ENCODE measurements at places on chromosomes 7 and 10.
A peak's percentile ranks its signal among the peaks of the same experiment; 100 is the strongest.

- DNase-seq = no peak
Observed at GRCh38 chr7:93877742-93878141, 12.8 kb downstream of the TFPI2 start.

GRCh38 chr10:65033957-65034356 is 1512.8 kb downstream of the REEP3 start:
- no peak for DNase-seq

DNA sequence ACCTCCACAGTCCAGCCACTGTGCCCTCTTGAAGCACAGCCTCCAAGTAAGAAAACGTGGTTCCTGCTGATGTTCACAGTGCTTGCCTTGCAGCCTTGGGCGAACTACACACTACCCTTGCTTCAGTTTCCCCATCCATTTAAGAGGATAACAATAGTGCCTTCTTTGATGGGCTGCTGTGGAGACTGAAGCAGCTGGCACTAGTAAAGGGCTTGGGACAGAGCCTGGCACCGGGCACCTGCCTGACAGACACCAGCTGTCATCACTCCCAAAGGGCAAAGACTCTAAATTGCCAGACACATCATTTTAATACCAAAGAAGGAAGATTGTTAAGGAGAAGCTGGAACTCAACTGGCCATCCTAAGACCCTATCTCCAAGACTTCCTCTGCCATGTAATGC is 3.1 kb upstream of the C10orf90 start:
- DNase-seq = no peak

GRCh38 chr7:130943336-130943901 is 209.4 kb upstream of the KLF14 start:
- DNase-seq = peak; percentile 48

- DNase-seq = no peak
Observed at GRCh38 chr7:6164491-6164890, 107.9 kb downstream of the CYTH3 start.

- DNase-seq = no peak
Observed at GRCh38 chr10:796233-796632, 106.8 kb upstream of the DIP2C start.

GRCh38 chr7:47543714-47544113 is 38.2 kb downstream of the TNS3 start:
- no peak for DNase-seq

GRCh38 chr7:159145490-159145855 is 806 bp upstream of the VIPR2 start:
- no peak for DNase-seq

DNA sequence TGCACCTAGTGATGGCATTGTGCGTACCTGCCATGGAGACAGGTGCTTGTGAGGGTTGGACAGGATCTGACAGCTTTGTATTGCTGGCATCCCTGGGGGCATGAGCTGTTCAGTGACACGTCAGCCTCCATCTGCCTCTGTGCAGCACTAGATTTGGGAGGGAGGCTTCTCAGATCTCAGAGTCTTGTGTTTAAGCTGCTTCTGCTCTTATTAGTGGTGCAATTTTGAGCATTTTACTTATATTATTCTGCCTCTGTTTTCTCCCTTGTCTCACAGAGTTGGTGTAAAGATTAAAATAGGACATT is 5.1 kb downstream of the ARHGAP22 start:
- peak; percentile 24 for DNase-seq

DNA sequence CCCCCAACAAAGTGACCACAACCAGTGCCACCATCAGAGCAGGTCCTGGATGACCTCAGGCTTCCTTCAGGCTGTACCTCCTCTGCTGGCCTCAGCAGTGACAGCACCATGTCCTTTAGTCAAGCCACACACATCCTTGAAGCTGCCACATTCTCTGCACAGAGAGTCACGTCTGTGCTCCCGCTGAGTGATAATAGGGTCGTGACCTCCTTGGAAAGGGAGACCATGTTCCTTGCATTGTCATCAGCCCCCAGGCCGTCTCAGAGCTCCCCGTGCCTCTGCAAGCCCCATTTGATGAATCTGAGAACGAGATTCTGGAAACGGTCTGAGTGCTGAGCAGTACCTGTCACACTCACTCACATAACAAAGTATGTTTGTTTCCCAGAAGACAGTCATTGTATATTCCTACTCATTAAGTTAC is 106.5 kb upstream of the PRR15 start:
- DNase-seq = no peak

DNA sequence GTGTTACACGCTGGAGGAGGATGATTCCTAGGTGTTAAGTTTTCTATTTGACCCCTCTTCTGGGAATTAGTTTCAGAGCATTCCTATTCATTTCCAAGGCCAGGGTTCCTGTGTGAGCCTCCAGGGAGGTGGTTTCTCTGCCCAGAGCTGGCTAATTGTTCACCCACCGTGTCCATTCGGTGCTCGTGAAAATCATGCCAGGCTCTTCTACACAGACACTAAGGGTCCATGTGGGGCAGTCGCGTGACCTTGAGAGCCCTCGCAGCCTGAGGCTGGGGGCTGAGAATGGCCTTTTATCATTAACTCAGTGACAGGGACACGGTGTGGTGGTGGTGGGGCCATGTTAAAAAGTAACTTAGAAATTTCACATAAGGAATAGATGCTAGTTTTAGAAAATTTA is 83.7 kb downstream of the EMX2 start:
- no peak for DNase-seq

GRCh38 chr7:74256491-74257408 is 2.6 kb upstream of the RFC2 start:
- DNase-seq = no peak

- DNase-seq = no peak
Observed at GRCh38 chr7:27107391-27108381, 5.2 kb upstream of the HOXA2 start.

- DNase-seq = no peak
Observed at GRCh38 chr7:12094365-12094921, 116.7 kb upstream of the TMEM106B start.

DNA sequence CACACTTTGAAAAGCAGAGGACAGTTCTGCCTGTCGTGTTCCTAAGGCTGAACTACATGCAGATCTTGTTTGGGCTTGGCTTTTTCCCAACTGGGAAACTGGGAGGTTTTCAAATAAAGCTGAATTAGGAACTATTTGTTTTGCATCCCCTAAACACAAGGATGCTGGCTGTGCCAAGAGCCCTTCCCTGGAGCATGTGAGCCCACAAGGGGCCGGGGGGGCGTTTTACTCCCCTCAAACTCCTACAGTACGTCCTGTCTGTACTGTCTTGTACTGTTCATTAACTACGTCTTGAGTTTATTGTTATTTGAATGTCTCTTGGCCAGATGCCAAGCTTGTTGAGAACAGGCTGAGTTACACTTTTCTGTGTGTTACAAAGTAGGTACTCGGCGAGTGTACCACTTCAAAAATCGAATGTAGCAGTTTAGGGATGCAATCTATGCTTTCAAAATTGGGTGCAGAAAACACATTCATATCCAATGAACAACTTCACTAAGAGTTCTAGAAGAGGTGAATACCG is 94.9 kb downstream of the GFRA1 start:
- DNase-seq = no peak

DNA sequence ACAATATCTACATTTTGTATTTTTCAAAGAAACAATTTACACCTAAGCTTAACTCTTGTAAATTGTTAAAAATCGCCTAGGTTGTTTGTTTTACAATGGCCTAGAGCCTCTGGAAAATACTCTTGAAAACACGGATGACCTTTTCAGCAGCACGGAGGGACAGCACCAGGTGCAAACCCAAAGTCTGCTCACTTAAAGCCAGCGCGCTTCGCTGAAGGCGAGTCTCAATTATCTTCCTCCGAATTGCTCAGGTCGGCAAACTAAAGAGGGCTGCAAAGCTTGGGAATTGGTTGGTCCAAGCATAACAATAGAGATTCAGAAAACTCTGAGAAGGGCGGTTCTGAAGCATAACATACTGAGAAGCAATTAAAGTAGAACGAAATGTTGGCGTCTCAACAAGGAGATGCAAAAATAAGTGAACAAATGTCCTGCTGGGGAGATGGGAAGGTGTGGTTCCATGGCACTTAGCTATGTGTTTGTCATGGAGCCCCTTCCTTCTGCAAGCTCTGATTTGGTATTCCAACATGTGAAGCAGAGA is 139.9 kb upstream of the PITRM1 start:
- no peak for DNase-seq

DNA sequence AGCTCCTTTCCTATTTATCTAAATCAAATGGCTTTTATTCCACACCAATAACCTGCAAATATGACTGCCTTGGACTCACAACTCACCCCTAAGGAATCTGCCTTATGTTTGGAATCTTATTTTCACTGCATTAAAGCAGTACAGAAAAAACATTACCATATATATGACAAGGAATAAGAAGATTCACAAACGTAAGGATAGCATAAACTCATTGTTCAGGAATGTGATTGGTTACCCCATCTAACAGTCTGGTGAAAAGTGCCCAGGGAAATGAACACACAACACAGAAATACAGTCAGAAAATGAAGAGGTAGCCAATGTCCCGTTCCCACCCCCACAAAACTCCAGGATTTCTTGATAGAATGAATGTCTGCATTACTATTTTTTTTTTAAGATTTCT is 2.0 kb downstream of the PPP3CB start:
- DNase-seq = no peak

DNA sequence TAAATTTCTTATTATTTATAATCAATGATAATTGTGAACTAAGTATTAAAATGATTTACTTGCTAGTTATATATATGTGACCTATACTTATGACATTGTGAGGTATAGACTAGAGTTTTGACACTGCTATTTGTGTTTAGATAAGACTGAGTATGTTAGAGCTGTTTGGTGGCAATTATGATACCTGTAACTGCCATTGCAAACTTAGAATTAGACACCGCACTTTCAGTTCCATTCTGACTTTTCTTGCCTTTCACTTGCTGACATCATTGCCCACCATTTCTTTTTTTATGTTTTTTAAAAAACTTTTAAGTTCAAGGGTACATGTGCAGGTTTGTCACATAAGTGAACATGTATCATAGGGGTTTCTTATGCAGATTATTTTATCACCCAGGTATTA is 214.5 kb downstream of the MBL2 start:
- no peak for DNase-seq

DNA sequence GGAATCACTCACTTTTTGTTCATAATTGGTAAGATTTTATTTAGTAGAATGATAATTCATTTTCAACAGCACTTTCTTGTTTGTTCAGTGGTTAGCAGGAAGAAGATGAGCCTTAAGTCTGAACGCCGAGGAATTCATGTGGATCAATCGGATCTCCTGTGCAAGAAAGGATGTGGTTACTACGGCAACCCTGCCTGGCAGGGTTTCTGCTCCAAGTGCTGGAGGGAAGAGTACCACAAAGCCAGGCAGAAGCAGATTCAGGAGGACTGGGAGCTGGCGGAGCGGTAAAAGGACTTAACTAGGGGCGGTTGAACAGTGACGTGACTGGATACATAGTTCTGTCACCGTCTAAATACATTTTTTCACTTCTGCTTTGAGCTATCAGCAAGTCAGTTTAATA is 31.3 kb downstream of the RABGEF1 start:
- no peak for DNase-seq

GRCh38 chr7:122919643-122920181 is 33.5 kb upstream of the CADPS2 start:
- DNase-seq = no peak

DNA sequence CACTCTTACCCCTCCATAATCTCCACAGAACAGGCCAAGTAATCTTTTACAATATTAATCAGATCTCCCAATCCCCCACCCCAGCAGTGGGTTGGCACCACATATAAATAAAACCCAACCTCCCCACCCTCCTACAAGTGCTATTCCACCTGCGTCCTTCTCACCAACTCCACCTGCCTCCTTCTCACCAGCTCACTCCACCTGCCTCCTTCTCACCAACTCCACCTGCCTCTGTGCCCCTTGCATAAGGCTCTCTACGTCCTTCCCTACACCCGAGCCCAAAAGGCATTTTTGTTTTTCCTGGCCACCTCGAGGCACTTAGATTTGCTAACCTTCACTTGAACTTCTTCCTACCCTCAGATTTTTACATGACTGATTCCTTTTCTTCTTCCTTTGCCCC is 89.7 kb downstream of the ATE1 start:
- DNase-seq = no peak

DNA sequence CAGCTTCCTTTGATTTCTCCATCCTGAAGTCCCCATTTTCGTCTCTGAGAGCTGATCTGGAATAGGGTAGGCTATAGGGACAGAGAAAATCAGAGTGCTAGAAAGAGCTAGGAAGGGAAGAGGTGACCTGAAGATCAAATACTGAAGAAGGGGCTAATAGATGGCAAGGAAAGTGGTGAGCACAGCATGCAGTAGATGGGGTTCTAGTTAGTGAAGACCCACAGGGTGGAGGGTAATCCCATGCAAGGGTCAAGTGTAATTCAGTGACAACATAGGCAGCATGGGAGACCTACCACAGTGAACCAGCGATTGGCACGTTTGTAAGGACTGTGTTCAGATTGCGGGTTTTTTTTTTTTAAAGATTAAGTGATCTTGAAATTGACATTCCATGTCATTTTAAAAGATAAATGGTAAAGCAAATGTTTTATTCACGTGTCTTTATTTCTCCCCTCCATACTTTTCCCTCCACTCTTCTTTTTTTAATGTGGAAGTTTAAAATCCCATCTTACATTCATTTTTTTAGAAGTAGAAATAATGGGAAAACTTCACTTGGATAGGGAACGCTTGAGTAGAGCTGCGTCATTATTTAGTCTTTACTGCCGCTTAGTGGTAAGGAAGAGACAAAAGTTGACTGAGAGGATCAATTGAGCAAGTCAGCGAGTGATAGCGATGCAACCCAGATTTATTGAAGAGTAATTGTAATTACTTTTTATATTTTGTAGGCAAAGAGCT is 21.0 kb upstream of the ABI1 start:
- DNase-seq = peak; percentile 32

GRCh38 chr7:39624442-39624807 is 1.1 kb downstream of the RALA start:
- no peak for DNase-seq

DNA sequence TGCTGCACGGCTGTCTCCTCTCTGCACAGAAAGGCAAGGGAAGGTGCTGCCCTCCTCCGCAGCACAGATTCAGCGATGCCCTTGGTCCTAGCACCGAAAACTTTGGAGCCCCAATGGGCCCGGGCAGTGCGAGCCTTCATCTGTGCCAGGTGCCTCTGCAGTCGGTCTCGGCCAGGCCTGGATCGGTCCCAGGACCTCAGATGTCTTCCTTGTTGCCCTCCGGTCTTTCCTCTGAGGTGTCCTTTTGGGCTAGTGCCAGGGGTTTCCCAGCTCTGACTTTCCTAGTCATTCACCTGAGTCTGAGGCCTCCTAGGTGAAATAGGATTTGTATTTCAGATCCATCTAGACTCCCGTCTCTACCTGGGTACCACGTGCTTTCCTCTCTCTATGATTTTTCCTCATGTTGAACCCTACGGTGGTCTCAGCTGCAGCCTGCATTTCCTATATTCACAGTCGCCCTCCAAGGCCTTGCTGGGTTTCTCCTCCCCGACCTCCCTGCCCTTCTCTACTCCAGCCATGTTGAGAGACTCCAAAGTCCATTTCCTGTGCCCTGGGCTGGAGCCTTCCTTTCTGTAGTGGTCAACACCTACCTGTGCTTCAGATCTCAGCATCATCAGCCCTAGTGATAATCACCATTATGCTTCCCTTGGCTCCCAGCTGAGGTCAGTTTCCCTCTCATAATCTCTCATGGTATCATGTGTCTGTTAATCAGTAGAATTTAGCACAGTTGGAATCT is 92.0 kb upstream of the PRSS58 start:
- no peak for DNase-seq

GRCh38 chr7:138875794-138876193 is 77.8 kb upstream of the ATP6V0A4 start:
- no peak for DNase-seq
